ENCODE measurements at places on chromosomes 5 and 9. TPM values are rescaled to one million over a fixed set of nuclear protein-coding genes. Genes with fewer than 3 reads are reported as not detected.

- H3K4me1 ChIP-seq, result peaks cover 86% of the 10 kb centered on the region
- peak overlapping the region; percentile 84 for H3K27ac ChIP-seq
- H3K4me3 ChIP-seq, result no peak overlapping the region
- peak; percentile 57 for DNase-seq
Observed at GRCh38 chr9:124284237-124284831, 26.6 kb downstream of the NEK6 start.

- no peaks in the 10 kb centered on the region for H3K27me3 ChIP-seq
- H3K36me3 ChIP-seq, result no peaks in the 10 kb centered on the region
- no peak for DNase-seq
- H3K4me3 ChIP-seq, result no peak overlapping the region
- H3K4me1 ChIP-seq, result peaks cover 23% of the 10 kb centered on the region
- H3K27ac ChIP-seq, result no peak overlapping the region
Observed at GRCh38 chr5:180901319-180902009, 2.5 kb downstream of the BTNL8 start.

GRCh38 chr5:131745155-131745554 lies 51.7 kb downstream of the FNIP1 start:
- H3K27ac ChIP-seq, result no peak overlapping the region
- peaks cover 12% of the 10 kb centered on the region for H3K36me3 ChIP-seq
- no peaks in the 10 kb centered on the region for H3K4me1 ChIP-seq
- no peak for DNase-seq

GRCh38 chr9:124126648-124127646 lies 115.4 kb downstream of the LHX2 start:
- no peaks in the 10 kb centered on the region for H3K27me3 ChIP-seq
- H3K36me3 ChIP-seq, result no peaks in the 10 kb centered on the region
- H3K27ac ChIP-seq, result no peak overlapping the region
- H3K4me3 ChIP-seq, result no peak overlapping the region

- DNase-seq, result no peak
- peaks cover 68% of the 10 kb centered on the region for H3K36me3 ChIP-seq
- H3K27me3 ChIP-seq, result no peaks in the 10 kb centered on the region
- no peak overlapping the region for H3K4me3 ChIP-seq
- no peaks in the 10 kb centered on the region for H3K4me1 ChIP-seq
Observed at GRCh38 chr5:132887283-132887682, 13.8 kb downstream of the LEAP2 start.

Gene PPP3R2
- not detected for polyA plus RNA-seq

Gene SERF1B
- 47.9 TPM for polyA plus RNA-seq

DNA sequence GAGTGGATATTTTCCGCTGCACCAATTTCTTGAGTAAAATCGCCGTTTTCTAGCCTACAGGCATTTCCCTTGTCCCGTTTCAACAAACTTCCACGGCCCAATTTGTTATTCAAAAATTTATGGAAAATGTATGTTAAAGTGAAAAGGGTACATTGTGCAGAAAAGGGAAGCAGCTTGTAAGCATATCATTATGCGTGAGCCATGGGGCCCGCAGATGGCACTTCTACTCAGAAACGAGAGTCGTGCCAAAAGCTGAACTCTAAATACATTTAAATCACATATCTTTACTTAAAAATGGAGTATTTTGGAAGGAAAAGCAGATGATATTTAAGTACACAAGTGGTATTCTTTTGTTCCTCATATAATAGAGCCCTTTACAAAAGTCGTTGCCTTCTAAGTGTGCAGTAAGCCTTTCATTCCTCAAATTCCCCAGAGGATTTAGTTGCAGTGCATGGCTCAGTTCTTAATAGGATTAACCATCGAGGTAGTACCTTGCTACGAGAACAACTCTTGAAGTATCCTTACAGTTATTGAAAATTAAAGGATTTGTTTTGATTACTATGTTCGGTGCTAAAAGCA lies 1227.2 kb upstream of the WWC1 start:
- no peak overlapping the region for H3K4me3 ChIP-seq
- H3K27ac ChIP-seq, result no peak overlapping the region
- no peaks in the 10 kb centered on the region for H3K36me3 ChIP-seq
- DNase-seq, result no peak
- H3K27me3 ChIP-seq, result no peaks in the 10 kb centered on the region
- no peaks in the 10 kb centered on the region for H3K4me1 ChIP-seq

- DNase-seq, result no peak
- no peaks in the 10 kb centered on the region for H3K27me3 ChIP-seq
- no peak overlapping the region for H3K4me3 ChIP-seq
- no peaks in the 10 kb centered on the region for H3K4me1 ChIP-seq
- H3K36me3 ChIP-seq, result no peaks in the 10 kb centered on the region
Observed at GRCh38 chr9:2378816-2379215, 242.8 kb upstream of the VLDLR start.

GRCh38 chr9:81601639-81602623 lies 87.4 kb downstream of the TLE1 start:
- DNase-seq, result no peak
- no peak overlapping the region for H3K27ac ChIP-seq
- H3K27me3 ChIP-seq, result no peaks in the 10 kb centered on the region
- no peaks in the 10 kb centered on the region for H3K36me3 ChIP-seq
- peaks cover 42% of the 10 kb centered on the region for H3K4me1 ChIP-seq

DNA sequence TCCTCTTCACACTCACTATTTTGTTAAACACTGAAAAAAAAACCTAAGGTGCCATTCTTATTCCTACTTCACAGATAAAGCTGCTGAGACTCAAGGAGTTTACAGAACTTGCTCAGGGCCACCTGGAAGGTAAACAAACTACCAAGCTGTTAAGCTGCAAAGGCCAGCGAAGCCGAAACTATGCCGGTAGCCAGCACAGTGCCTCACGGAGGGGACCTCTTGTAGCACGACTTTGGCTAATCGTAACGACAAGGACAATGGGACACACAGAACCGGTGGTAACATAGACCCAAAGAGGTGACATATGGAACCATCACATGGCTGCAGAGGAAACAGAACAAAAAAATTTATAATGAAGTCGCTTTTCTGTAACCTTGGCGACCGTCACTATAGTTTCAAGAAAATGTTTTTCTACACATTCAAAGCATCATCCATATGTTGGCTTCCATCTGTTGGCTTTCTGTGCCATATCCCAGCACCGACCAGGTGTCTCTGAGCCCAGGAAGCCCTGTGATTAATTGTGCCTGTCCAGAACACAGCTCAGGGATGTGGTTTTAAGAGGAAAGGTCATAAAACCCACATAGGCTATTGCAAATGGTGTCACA lies 60.3 kb downstream of the S1PR3 start:
- no peak overlapping the region for H3K4me3 ChIP-seq
- no peak for DNase-seq
- no peaks in the 10 kb centered on the region for H3K36me3 ChIP-seq
- H3K27me3 ChIP-seq, result no peaks in the 10 kb centered on the region

DNA sequence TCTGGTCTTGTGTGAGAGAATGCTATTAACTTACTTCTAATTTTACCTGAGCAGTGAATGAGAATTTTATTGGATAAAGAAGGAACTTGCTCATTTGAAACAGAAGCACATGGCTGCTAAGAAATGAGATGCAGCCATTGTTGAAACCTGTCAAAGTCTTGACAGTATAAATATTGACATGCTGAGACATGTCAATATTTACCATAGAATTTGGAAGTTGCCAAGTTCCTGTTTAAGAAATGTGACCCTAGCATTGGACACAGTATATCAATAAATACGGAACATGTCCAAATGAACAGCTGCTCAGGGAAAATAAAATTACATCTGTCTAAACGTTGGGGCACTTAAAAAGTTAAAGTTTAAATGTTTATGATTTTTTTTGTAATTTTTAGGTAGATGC lies 7.8 kb downstream of the XRCC4 start:
- H3K4me1 ChIP-seq, result no peaks in the 10 kb centered on the region
- no peak for DNase-seq
- H3K27me3 ChIP-seq, result no peaks in the 10 kb centered on the region
- H3K36me3 ChIP-seq, result no peaks in the 10 kb centered on the region
